Mesothelial cell of epicardium (in vitro differentiated cells): ENCODE measurements at places on chromosomes 6 and 20.
A peak's percentile ranks its signal among the peaks of the same experiment; 100 is the strongest.

DNA sequence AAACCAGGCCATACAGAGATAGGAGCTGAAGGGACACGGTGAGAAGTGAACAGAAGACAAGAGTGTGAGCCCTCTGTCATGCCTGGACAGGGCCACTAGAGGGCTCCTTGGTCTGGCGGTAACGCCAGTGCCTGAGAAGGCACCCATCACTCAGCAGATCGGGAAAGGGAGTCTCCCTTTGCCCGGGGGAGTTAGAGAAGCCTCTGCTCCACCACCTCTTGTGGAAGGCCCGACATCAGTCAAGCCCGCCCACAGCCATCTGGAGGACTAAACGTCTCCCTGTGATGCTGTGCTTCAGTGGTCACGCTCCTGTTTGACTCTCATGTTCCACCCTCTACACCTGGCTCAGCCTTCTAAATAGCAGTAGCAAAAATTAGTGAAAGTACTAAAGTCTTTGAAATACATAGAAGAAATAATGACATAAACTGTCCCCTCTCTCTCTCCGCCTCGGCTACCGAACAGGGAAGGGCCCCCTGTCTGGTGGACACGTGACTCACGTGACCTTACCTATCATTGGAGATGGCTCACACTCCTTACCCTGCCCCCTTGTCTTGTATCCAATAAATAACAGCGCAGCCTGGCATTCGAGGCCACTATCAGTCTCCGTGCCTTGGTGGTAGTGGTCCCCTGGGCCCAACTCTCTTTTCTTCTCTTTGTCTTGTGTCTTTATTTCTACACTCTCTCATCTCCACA, 66.7 kb downstream of the RPP21 start:
- H3K27ac ChIP-seq, result no peak overlapping the region
- H3K4me3 ChIP-seq, result no peak overlapping the region
- no peaks in the 10 kb centered on the region for H3K36me3 ChIP-seq
- peaks cover 89% of the 10 kb centered on the region for H3K27me3 ChIP-seq
- no peaks in the 10 kb centered on the region for H3K4me1 ChIP-seq

GRCh38 chr20:14744723-14745122, 407.3 kb upstream of the FLRT3 start:
- DNase-seq, result no peak
- H3K36me3 ChIP-seq, result peaks cover 8% of the 10 kb centered on the region
- no peak overlapping the region for H3K27ac ChIP-seq

DNA sequence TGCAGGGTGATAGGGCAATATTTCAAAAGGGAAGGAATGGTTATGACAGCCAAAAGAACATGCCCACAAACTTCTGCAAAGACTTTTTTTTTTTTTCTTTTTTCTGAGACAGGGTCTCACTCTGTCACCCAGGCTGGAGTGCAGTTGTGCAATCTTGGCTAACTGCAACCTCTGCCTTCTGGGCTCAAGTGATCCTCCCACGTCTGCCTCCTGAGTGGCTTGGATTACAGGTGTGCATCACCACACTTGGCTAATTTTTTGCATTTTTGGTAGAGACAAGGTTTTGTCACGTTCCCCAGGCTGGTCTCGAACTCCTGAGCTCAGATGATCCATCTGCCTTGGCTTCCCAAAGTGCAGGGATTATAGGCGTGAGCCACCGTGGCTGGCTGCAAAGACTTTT, 117.6 kb upstream of the ADGRF1 start:
- H3K36me3 ChIP-seq, result no peaks in the 10 kb centered on the region
- H3K4me3 ChIP-seq, result no peak overlapping the region
- H3K4me1 ChIP-seq, result no peaks in the 10 kb centered on the region

- H3K27me3 ChIP-seq, result peaks cover 7% of the 10 kb centered on the region
- H3K4me3 ChIP-seq, result no peak overlapping the region
- H3K36me3 ChIP-seq, result no peaks in the 10 kb centered on the region
- no peak for DNase-seq
- no peaks in the 10 kb centered on the region for H3K4me1 ChIP-seq
These were observed 376.6 kb downstream of the DHX35 start for GRCh38 chr20:39338469-39339376.

DNA sequence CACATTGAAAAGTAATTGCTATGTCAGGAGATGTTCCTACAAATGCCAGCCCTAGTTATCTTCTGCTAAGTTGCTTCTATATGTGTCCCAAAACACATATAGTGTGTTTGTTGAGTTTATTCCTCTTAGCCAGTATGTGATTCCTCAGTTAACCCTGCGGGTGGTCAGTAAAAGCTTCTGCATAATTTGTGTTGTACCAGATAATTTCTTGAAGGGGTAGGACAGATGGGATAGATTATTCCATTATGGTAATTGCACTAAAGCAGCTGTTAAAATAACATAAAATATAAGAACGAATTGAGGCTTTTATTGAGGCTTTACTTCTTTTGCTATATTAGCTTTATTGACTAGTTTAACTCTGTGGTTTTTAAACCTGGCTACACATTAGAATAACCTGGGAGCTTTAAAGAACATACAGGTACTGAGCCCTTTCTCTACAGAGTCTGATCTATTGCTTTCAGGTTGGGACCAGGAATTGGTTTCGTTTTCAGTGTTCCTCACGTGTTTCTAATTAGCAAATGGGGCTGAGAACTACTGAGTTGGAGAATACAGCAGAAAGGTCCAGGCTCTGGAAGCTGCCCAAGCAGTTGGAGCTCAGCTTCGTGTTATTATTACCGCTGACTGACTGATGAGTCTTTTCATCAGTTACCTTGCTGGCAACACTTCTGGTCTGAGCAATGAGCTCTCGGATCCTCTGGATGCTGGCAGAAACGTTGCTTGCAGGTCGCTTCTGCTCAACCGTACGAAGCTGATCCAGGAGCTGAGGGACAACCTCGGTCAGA, 56.9 kb downstream of the FAM229B start:
- no peak for DNase-seq
- H3K4me3 ChIP-seq, result no peak overlapping the region
- H3K27me3 ChIP-seq, result no peaks in the 10 kb centered on the region
- H3K27ac ChIP-seq, result no peak overlapping the region
- peaks cover 11% of the 10 kb centered on the region for H3K36me3 ChIP-seq

DNA sequence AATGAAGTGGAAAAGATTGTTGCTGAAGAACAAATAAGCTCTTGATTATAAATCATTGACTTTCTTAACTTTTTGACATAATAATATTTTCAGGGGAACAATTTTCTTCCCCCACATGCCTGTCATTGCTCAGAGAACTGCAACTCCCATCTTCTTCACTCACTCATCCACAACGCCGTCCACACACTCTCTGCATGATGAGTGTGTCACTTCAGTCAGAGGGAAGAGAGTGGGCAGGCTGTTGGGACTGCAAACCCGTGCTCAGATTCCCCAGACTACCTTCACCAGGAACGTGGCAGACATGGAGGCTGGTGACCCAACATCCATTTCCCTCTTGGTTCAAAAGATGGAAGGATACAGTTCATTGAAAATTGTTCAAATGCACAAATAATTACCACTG, 650.8 kb downstream of the PRKN start:
- no peaks in the 10 kb centered on the region for H3K36me3 ChIP-seq
- DNase-seq, result no peak
- no peaks in the 10 kb centered on the region for H3K27me3 ChIP-seq
- H3K4me1 ChIP-seq, result no peaks in the 10 kb centered on the region
- H3K27ac ChIP-seq, result no peak overlapping the region
- no peak overlapping the region for H3K4me3 ChIP-seq

- H3K27ac ChIP-seq, result no peak overlapping the region
- no peak for DNase-seq
- no peaks in the 10 kb centered on the region for H3K36me3 ChIP-seq
- no peaks in the 10 kb centered on the region for H3K4me1 ChIP-seq
- H3K27me3 ChIP-seq, result peaks cover 10% of the 10 kb centered on the region
These were observed 5.2 kb downstream of the OCSTAMP start for GRCh38 chr20:46545077-46545826.

- DNase-seq, result no peak
- H3K4me3 ChIP-seq, result no peak overlapping the region
- peak overlapping the region; percentile 52 for H3K27ac ChIP-seq
- H3K27me3 ChIP-seq, result no peaks in the 10 kb centered on the region
- peaks cover 9% of the 10 kb centered on the region for H3K36me3 ChIP-seq
- H3K4me1 ChIP-seq, result peaks cover 43% of the 10 kb centered on the region
These were observed 17.5 kb downstream of the PPARD start for GRCh38 chr6:35359744-35360348.

- H3K4me1 ChIP-seq, result peaks cover 37% of the 10 kb centered on the region
- H3K27me3 ChIP-seq, result no peaks in the 10 kb centered on the region
- no peak overlapping the region for H3K4me3 ChIP-seq
- peaks cover 4% of the 10 kb centered on the region for H3K36me3 ChIP-seq
- peak; percentile 64 for DNase-seq
These were observed 19.1 kb upstream of the CHMP4B start for GRCh38 chr20:33791959-33792597.

GRCh38 chr6:41092421-41093140, 19.8 kb downstream of the NFYA start:
- peaks cover 51% of the 10 kb centered on the region for H3K36me3 ChIP-seq
- no peak overlapping the region for H3K27ac ChIP-seq
- peaks cover 9% of the 10 kb centered on the region for H3K4me1 ChIP-seq
- DNase-seq, result no peak
- H3K4me3 ChIP-seq, result no peak overlapping the region
- H3K27me3 ChIP-seq, result no peaks in the 10 kb centered on the region

GRCh38 chr20:61324906-61325305, 72.8 kb downstream of the CDH4 start:
- peaks cover 44% of the 10 kb centered on the region for H3K27me3 ChIP-seq
- no peaks in the 10 kb centered on the region for H3K36me3 ChIP-seq
- no peaks in the 10 kb centered on the region for H3K4me1 ChIP-seq

GRCh38 chr6:33808641-33809180, 4.9 kb upstream of the MLN start:
- DNase-seq, result no peak
- H3K36me3 ChIP-seq, result no peaks in the 10 kb centered on the region

DNA sequence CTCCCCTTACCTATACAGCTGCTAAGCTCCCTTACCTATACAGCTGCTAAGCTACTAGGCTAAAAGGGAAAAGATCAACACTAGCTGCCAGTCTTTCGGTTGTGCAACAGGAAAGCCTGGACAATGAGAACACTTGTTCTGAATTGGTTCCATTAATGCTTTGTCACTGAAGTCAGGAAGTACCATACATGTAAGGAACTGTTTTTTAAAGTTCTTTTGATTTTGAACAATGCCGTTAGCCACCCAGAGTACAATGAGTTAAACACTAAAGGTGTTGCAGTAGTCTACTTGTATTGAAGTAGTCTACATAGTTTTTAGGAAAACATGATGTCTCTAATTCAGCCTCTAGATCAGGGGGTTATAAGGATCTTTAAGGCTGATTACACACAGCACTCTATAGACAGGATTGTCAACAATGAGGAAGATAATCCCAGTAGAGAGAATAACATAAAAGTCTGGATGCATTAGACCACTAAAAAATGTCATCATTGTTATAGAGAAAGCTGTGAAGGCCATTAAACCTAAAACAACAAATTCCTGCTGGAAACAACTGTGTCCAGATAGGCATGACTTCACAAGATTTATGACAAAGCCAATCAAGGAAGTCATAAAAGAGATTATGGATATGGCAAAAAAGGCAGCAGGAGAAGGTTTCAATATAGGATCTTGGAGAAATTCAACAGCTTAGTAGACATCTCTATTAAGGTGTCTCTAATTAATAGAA, 306.3 kb downstream of the PHF3 start:
- no peaks in the 10 kb centered on the region for H3K36me3 ChIP-seq
- no peak overlapping the region for H3K4me3 ChIP-seq
- no peak overlapping the region for H3K27ac ChIP-seq
- H3K4me1 ChIP-seq, result no peaks in the 10 kb centered on the region

- H3K27me3 ChIP-seq, result no peaks in the 10 kb centered on the region
- H3K4me1 ChIP-seq, result peaks cover 5% of the 10 kb centered on the region
- H3K27ac ChIP-seq, result no peak overlapping the region
- no peak overlapping the region for H3K4me3 ChIP-seq
- no peak for DNase-seq
These were observed 33.4 kb upstream of the SRPK1 start for GRCh38 chr6:35954333-35954732.

- H3K4me3 ChIP-seq, result no peak overlapping the region
- H3K27me3 ChIP-seq, result no peaks in the 10 kb centered on the region
- no peak overlapping the region for H3K27ac ChIP-seq
- no peak for DNase-seq
- H3K36me3 ChIP-seq, result peaks cover 34% of the 10 kb centered on the region
These were observed 7.7 kb downstream of the PSMB1 start for GRCh38 chr6:170545405-170545804.

DNA sequence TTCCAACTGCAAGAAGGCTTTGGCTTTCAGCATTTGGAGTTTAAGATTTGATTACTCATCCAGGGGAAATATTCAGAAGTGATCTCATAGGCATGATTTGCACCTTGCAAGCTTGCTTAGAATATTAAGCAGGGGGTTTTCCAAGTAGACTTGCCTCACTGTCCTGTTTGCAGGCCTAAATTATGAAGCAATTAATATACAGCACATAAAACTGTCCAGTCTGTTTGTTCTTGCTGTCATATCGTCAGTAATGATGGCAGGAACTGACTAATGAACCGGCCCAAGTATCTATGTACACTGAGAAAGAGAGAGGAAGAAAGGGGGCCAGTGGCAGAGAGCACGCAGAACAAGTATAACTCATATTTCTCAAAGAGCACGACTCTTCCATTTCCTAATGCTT, 212.5 kb upstream of the SUPT3H start:
- no peaks in the 10 kb centered on the region for H3K36me3 ChIP-seq
- peak overlapping the region; percentile 0 for H3K4me3 ChIP-seq
- DNase-seq, result no peak
- H3K27me3 ChIP-seq, result peaks cover 24% of the 10 kb centered on the region
- H3K27ac ChIP-seq, result peak overlapping the region; percentile 93

- DNase-seq, result no peak
- H3K4me3 ChIP-seq, result no peak overlapping the region
- no peaks in the 10 kb centered on the region for H3K36me3 ChIP-seq
- no peak overlapping the region for H3K27ac ChIP-seq
- peaks cover 2% of the 10 kb centered on the region for H3K27me3 ChIP-seq
These were observed 54.6 kb downstream of the GMPR start for GRCh38 chr6:16292942-16293341.

GRCh38 chr6:148438632-148439031, 96.0 kb downstream of the SASH1 start:
- no peak for DNase-seq
- H3K27me3 ChIP-seq, result no peaks in the 10 kb centered on the region
- H3K27ac ChIP-seq, result no peak overlapping the region
- H3K36me3 ChIP-seq, result no peaks in the 10 kb centered on the region
- peaks cover 27% of the 10 kb centered on the region for H3K4me1 ChIP-seq
- no peak overlapping the region for H3K4me3 ChIP-seq

DNA sequence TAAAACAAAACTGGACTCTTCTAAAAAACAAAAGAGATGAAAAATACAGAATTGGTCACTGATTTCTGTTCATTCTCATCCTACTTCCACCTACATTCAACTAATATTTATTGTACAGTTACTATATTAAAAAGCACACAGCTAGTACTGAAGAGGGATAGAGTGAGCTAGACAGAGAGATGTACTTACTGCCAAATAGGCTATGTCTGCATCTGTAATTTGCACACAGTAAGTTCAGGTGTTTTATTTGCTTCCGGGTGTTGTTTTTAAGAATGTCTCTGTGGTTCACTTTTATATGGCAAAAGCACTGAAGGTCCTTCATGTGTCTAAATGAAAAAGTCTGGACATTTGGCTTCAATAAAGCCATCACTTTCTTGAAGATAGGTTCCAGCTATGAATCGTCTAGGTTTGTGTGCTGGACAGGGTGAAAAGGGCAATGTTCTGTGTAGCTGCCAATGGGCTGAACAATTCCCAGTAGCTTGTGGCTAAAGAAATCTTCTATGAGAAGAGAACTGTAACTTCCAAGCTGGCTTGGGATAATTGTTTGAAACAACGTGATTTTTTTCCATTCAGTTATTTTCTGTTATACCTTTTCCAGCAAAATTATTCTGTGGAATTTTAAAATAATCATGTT, 47.3 kb downstream of the EPB41L2 start:
- no peaks in the 10 kb centered on the region for H3K27me3 ChIP-seq
- no peaks in the 10 kb centered on the region for H3K36me3 ChIP-seq
